ENCODE measurements at places on chromosomes 4 and X. TPM values are rescaled to one million over a fixed set of nuclear protein-coding genes. Genes with fewer than 3 reads are reported as not detected.

Gene CAMK2D
- 52.4 TPM for total RNA-seq

Gene STPG2
- not detected for total RNA-seq

Gene GAGE12G
- not detected for total RNA-seq

Gene P2RY8
- total RNA-seq: 1.4 TPM

DNA sequence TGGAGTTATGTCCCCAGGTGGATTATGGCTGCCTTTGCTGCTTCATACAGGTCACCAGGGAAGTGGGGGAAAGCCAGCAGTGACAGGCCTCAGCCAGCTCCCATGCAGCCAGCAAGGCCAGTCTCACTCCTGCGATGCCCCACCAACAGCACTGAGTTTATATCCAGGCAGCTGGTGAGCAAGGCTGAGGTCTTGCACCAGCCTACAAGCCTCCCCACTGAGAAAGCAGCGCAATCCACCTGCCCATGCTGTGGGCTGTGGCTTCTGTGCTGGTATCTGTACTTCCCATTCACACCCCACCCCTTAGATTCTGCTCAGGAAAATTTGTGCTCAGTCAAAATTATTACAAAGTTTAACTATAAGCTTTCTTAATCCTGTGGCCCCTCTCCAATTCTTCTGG lies 153.5 kb downstream of the HHIP start:
- no peak for ATAC-seq

Measured in gastroesophageal sphincter (tissue), 4 donors.